GM18507 (cell line): ENCODE measurements at places on chromosomes 5 and 9.

- DNase-seq, result no peak
Measured at GRCh38 chr5:168106008-168106761, 185.3 kb upstream of the WWC1 start.

GRCh38 chr9:38009035-38009501 lies 60.0 kb downstream of the SHB start:
- no peak for DNase-seq

DNA sequence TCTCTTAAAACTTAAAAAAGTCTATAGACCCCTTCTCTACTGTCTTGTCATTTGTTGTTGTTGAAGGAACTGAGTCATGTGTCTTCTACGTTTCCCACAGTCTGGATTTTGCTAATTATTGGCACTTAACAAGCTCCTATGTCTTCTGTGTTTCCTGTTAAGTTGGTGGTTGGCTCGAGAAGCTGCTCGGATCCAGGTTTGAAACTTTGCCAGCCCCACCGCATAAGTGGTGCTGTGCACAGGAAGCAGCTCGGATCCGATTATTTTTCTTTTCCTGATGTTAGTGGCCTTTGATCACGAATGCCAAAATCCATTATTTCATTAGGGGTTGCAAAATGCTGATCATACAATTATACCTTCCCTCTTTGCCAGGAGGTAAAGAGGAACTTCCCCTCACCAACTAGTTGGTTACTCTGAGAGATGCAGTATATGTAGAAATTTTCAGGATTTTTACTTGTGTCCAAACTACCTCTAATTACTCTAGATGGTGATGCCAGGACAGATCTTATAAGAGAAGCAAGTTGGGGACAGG lies 186.5 kb downstream of the NSG2 start:
- DNase-seq, result no peak

- DNase-seq, result no peak
Measured at GRCh38 chr5:8756498-8757084, 789.3 kb downstream of the SEMA5A start.

- DNase-seq, result peak; percentile 51
Measured at GRCh38 chr9:105127863-105128220, 116.6 kb upstream of the SLC44A1 start.

- DNase-seq, result no peak
Measured at GRCh38 chr9:89993678-89994630, 389.1 kb downstream of the GADD45G start.

- DNase-seq, result no peak
Measured at GRCh38 chr5:45696206-45696836, at the start of gene HCN1. Gene HCN1 (minus strand): TSS chr5:45696380.

DNA sequence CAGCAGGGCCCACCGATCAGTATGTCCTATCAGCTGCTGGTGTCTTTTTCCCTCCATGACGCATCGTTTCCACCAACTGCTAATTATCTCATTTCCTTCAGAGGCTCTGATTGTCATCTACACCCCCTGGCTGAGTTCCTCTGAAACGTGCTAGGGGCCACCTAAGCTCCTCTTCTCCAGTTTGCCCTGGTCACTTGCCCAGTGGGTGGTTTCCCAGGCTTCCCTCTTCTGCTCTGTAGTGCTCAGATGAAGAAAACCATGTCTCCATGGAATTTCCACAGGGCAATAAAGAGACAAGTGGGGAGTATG lies 65.3 kb downstream of the TSTD2 start:
- DNase-seq, result no peak

- no peak for DNase-seq
Measured at GRCh38 chr5:142215915-142216681, 107.5 kb downstream of the NDFIP1 start.

GRCh38 chr5:137142346-137142745 lies 356.8 kb downstream of the SPOCK1 start:
- no peak for DNase-seq

- no peak for DNase-seq
Measured at GRCh38 chr9:71446473-71447411, 321.6 kb downstream of the CEMIP2 start.

GRCh38 chr5:66929281-66929680 lies 267.3 kb downstream of the CD180 start:
- DNase-seq, result no peak

DNA sequence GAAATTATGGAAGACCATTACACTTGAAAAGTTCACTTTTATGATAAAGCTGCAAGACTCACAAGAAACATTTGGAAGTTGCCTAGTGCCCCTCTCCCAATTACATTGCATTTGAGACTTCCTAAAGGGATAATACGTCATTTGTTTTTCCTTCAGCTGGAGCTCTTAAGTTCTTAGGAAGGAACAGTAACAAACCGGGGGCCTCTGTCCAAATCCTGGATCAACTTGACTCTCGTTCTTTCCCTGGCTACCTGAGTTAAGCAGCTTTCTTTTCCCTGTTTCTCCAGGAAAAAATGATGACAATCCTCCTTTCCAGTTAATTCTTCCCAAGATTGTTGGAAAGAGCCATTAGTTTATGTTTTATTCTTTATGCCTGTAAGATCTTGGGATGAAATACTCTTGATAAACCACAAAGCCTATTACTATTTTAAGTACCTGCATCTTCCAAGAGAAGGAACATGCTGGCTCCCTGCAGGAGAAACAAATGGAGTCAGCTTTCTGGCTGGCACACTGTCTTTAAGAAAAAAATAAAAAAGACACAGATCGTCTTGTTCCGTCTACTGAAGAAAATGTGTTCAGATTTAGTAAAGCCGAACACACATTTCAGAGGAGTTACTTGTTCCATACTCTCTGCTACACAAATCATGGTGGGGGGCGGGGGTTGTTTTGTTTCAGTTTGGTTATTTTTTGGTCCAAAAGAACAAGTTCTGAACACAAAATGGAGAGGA lies 297.9 kb downstream of the EFNA5 start:
- no peak for DNase-seq

DNA sequence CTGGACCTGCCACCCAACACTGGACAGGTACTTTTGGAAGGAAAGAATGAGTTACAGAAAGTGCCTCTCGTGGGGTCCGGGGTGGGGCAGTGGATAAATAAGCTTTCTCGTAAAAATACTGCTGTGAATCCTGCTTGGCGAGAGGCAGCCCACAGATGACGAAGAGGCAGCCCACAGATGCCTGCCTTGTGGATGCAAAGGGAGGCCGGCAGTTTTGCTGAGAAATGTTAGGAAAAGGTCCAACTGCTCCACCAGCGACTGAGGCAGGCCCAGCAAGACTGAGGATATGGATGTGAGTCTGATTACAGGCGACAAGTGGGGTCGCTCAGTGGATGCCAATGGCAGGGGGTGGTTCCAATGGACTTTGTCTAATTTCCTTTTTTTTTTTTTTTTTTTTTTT lies 79.1 kb upstream of the PPP1R26 start:
- no peak for DNase-seq

DNA sequence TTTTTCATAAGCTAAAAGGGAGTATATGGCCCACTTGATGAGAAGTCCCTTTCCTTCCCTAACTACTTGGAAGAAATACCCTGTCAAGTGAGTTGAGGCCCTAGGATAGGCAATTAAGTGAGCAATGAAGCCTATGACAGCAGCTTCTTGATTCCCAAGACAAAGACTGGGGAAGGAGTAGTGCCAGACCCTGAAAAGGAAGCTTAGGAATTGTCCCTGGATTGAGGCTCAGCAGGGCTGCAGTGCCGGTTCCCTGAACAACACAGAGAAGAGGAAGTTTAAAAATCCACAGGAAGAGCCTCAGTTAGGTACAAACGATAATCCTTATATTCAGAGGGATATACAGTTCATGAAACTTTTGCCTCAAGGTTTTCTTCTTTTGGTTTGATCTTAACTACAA lies 61.8 kb upstream of the RAD23B start:
- DNase-seq, result no peak

DNA sequence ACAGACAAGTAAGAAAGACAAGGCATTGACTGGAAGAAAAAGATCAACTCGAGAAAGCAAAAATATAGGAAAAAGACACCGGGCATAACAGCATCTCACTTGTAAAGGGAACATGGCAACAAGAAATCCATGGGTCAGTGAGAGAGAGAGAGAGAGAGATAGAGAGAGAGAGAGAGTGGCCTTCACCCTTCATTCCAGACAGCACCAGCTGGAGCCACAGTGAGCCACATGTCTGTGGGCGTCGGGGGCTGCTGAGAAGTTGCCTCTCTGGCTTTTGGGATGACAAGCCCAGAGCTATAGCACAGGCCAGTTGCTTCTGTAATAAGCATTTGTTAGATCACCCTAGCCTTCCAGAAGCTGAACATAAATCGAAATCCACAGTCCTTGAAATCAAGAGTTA lies 20.3 kb upstream of the ENC1 start:
- no peak for DNase-seq

DNA sequence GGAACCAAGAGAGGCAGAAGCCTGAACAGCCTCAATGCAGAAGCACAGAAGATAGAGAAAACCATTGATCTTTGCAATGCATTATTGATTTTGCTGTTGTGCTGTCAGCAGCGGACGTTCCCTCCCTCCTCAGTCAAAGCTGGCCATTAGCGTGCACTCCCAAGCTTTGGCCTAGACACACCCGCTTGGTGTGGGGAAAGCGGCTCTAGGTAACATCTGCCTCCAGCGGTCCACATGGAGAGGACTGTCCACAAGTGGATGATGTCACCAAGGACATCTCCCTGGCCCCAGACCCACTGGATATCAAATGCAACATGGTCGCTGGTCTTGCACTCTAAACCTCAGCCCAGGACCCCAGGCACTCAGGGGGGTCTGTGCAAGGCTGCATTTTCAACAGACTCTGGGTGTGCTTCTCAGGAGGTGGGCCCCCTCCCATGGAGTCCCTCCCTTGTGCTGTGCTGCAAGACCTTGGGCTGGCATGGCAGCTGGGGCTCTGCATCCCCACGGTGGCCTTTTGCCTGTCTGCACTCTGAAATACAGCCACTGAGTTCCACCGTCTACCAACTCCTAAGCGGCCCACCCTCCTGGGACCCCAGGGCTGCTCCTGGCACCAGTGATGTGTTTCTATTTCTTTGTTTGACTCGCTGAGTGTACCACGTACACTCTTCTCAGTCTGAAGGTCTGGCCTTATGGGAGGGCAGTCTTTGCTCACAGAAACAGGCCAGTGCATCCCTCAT lies 1.9 kb downstream of the SEMA4D start:
- DNase-seq, result no peak

GRCh38 chr5:173909199-173909598 lies 21.1 kb downstream of the CPEB4 start:
- no peak for DNase-seq

GRCh38 chr5:55231029-55231918 lies 2.1 kb downstream of the CCNO start:
- no peak for DNase-seq

DNA sequence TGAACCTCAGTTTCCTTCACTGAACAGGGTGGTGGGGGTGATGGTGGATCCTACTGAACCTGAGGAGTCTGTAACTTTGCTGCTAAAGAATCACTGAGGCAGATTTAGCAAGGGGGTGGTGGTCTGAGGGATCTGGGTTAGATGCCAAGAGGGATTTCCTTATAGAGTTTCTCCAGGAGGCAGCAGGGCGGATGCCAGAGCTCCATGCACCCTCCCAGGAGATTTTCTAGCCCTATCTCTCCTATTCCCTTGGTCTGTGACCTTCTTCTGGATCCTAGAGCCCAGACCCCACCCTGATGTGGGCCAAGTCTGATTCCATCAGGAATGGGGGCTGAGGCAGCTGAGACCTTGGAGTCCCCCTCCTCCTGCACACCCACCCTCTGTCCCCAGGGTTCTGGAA lies 6.0 kb downstream of the PTGS1 start:
- DNase-seq, result no peak

- DNase-seq, result no peak
Measured at GRCh38 chr9:4375424-4376200, 75.7 kb upstream of the GLIS3 start.

GRCh38 chr5:32274548-32275395 lies 38.0 kb downstream of the MTMR12 start:
- DNase-seq, result no peak

DNA sequence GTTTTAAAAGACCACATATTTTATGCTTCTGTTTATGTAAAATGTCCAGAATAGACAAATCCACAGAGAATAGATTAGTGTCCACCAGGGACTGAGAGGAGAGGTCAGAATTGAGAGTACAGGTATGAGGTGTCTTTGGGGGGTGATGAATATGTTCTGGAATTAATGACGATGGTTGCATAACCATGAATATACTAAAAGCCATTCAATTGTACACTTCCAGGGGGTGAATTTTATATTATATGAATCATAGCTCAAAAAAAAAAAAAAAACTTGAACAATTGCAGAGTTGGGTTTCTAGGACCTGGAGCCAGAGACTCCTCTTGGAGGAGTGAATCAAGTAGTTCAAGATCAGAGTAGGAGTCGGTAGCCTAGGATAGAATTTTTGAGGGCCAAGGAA lies 57.8 kb upstream of the RUSC2 start:
- no peak for DNase-seq

DNA sequence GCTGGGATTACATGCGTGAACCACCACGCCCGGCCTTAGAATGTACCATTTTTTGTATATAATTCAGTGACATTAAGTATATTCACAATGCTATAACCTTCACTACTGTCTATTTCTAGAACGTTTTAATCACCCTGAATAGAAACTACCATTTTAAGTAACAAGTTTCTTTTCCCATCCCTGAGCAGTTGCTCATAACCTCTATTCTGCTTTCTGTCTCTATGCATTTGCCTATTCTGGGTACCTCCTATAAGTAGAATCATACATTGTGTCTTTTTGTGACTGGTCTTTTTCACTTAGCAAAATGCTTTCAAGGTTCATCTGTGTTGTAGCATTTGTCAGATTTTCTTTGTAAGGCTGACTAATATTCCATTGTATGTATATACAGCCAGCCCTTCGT lies 39.9 kb downstream of the DDX46 start:
- no peak for DNase-seq

GRCh38 chr5:135347392-135347791 lies 51.6 kb downstream of the MACROH2A1 start:
- DNase-seq, result no peak

- no peak for DNase-seq
Measured at GRCh38 chr5:181184845-181185216, 20.2 kb downstream of the TRIM7 start.

- DNase-seq, result no peak
Measured at GRCh38 chr9:131270171-131271015, 5.9 kb downstream of the FAM78A start.

- DNase-seq, result no peak
Measured at GRCh38 chr5:67037171-67037570, 159.4 kb downstream of the CD180 start.

- no peak for DNase-seq
Measured at GRCh38 chr5:151772029-151772845, 483 bp downstream of the G3BP1 start.

GRCh38 chr5:177131019-177131320 lies 2.6 kb upstream of the NSD1 start:
- DNase-seq, result no peak

GRCh38 chr5:5278815-5279381 lies 138.8 kb downstream of the ADAMTS16 start:
- no peak for DNase-seq

- DNase-seq, result no peak
Measured at GRCh38 chr9:124306098-124306735, 48.5 kb downstream of the NEK6 start.

DNA sequence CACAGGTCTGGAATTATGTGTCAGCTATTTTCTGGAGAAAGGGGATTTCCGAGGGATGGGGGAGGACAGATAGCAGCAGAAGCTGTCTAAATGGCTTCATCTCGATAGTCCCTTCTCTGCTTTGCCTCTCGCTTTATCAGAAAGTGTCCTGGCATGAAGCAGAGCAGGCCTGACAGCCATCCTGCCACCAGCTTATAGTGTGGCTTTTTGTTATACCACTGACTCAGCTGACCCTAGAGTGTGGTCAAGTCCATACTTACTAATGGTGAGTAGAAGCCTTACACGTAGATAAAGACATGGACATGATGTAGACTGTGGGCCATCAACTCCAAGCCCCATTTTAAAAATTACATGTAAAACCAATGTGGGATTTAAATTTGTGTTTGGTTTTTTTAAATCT lies 50.0 kb downstream of the RCL1 start:
- DNase-seq, result no peak
